Stimulated activated CD4-positive, alpha-beta T cell treated with anti-CD3 and anti-CD28 coated beads, TNF-alpha, amount 100 ng/mL, for 48 hours (primary cell): ENCODE measurements at places on chromosomes 1 and 21.

GRCh38 chr1:31627301-31627929 is 9.9 kb downstream of the HCRTR1 start:
- DNase-seq: no peak

DNA sequence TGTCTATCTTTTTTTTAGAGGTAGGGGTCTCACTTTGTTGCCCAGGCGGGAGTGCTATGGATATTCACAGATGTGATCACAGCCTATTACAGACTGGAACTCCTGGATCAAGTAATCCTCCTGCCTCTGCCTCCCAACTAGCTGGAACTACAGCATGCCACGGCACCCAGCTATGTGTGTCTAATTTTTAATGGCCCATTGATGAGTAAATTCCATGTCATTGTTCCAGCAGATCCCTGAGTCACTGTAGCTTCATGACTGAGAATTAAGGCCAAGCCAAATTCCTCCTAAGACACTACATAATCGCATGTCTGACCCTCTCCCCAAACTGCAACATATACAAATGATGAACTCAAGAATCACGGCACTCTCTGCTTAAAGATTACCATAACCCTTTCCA is 84.2 kb upstream of the RGS2 start:
- no peak for DNase-seq

- no peak for DNase-seq
Measured at GRCh38 chr21:42671778-42672593, 18.6 kb downstream of the PDE9A start.

DNA sequence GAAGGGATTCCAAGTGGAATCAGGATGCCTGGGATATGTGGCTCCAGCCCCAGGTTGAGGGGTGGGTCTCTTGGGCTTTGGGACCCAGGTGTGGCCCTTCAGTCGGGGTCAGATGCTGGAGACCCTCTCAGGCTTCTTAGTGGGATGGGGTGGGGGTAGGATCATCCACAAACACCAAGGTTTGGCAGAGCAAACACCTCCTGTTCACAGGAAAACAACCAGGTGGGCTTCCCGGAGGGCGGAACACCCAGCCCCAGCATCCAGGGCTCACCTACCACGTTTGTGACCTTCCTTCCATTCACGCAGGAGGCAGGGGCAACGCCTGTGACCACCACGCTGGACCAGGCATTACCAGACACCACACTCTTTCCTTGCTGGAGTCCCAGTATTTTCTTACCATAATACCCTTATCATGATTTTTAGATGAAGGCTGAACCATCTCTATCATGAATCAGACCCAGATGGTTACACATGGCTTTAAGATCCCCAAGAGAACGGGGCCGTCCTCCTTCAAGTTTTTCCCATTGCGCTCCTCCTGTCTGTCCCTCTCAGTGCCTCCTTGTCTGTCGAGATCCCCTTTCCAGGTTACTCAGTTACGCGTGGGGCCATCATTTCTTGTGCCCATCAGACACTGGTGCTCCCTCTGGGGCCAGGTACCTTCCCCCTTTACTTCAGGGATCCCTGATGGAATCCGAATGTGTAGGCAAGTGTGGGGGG is 428.2 kb downstream of the NPHP4 start:
- DNase-seq: no peak

- no peak for DNase-seq
Measured at GRCh38 chr1:162299018-162299417, 77.6 kb downstream of the SPATA46 start.

GRCh38 chr1:3444736-3445135 is 9.7 kb upstream of the ARHGEF16 start:
- no peak for DNase-seq

DNA sequence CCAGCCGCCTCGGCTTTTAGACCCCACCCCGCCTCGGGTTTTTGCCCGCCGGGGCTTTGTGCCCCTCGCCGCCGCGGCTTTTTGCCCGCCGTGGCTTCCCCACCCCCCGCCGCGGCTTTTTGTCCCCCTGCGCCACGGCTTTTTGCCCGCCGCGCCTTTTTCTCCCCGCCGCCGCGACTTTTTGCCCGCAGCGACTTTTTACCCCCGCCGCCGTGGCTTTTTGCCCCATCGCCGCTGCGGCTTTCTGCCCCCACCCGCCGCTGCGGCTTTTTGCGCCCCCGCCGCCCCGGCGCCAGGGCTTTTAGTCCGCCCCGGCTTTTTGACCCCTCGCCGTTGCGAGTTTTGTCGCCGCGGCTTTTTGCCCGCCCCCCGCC is 474.4 kb downstream of the FAM72C start:
- DNase-seq: no peak

- peak; percentile 63 for DNase-seq
Measured at GRCh38 chr1:22024485-22025367, 23.3 kb downstream of the CELA3A start.

DNA sequence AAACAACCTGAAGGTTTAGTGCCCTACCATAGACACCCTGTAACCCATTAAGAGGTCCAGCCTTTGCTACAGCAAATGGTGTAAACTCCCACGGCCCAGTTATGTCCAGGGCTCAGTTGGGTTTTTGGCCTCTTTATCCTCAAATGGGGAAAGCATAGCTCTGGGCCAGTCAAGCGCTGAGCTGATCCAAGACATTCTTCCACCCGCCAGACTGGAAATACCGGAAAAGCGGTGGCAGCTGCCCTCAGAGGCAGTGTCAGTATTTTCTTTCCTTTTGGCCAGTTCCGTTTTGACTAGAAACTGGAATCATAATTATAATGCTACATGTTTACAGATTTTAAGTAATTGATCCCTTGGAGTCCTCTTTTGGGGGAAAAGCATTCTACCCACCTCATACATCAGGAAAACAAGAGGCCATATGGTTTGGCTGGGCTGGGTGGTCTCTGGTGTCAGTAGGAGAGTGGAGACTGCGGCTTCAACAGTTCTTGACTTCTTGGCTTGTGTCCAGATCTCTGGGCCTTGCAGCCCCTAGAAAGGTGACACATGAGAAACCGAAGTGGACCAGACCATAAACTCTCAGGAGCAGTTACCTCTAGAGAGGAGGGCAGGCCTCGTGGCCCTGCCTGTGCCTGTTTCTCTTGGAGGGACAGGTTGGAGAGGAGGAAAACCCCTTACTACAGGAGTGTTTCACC is 30.2 kb upstream of the CLDN14 start:
- DNase-seq: no peak

DNA sequence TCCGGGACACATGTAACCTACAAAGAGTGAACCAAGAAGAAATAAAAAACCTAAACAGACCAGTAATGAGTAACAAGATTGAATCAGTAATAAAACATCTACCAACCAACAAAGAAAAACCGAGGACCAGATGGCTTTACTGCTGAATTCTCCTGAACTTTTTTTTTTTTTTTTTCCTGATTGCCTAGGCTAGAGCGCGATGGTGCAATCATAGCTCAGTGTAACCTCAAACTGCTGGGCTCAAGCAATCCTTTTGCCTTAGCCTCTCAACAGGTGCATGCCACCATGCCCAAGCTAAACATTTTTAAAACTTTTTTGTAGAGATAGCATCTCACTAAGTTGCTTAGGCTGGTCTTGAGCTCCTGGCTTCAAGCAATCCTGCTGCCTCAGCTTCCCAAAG is 11.2 kb upstream of the FGGY start:
- no peak for DNase-seq

- DNase-seq: no peak
Measured at GRCh38 chr1:20699558-20699957, 18.2 kb downstream of the KIF17 start.

- no peak for DNase-seq
Measured at GRCh38 chr1:36968730-36969129, 65.6 kb downstream of the GRIK3 start.

DNA sequence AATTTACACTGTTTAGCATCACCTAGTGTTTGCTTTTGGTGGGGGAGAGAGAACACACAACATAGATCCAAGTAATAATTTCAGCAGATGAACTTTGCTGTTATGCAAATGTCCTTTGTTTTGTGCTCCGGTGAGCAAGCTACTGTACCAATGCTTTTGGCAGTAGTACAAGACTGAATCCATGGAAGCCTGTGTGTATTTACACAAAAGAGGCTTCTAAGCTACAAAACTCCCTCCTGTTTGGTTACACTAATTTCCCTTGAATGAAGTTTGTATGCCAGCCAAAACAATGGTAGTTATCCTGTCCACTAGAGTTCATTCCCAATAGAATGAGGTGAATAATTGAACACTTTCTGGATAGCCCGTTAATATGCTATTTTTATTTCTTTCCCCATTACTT is 320.5 kb downstream of the KCTD3 start:
- DNase-seq: no peak

DNA sequence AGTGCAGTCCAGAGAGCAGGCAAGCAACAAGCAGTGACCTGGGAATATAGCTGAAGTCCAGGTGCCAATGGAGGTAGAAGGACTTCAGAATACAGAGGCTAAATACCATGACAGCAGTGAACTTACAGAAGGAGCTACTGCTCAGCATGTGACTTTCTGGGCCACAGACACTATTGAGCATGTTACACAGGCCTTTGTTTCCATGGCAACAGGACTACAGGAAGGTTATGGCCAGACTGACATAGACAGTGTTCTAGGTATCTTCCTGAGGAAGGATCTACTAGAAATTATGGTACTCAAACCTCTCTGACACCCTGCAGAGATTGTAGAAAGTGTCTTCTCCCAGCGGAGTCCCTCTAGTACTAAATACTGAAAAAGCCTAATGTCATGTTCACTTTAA is 11.0 kb downstream of the OR2M5 start:
- DNase-seq: no peak

- DNase-seq: no peak
Measured at GRCh38 chr1:66930823-66931174, 6.0 kb downstream of the MIER1 start.

DNA sequence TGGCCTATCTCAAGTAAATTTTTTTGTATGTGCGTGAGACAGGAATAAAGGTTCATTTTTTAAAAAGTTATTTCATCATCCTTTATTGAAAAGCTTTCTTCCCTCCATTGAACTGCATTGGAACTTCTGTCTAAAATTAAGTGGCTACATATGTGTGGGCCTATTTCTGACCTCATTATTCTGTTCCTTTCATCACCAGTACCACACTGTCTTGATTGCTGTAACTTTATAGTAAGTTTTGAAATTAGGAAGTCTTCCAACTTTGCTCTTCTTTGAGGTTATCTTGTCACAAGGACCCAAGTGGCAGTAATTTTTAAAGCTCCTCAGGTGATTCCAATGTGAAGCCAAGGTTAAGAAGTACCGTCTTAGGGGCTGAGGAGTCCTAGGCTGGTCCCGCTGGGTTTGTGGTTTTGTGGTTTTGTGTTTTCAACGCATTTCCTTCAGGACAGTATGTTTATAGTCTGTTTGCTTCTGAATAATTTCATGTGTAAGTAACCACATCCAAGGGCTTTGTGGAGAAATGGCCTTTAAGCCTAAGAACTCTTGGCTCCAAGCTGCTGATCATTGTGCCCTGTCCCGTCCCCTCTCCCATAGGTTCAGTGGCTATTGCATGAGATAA is 12.4 kb upstream of the SCAF4 start:
- no peak for DNase-seq

- no peak for DNase-seq
Measured at GRCh38 chr1:174894117-174894762, 105.5 kb upstream of the CACYBP start.

DNA sequence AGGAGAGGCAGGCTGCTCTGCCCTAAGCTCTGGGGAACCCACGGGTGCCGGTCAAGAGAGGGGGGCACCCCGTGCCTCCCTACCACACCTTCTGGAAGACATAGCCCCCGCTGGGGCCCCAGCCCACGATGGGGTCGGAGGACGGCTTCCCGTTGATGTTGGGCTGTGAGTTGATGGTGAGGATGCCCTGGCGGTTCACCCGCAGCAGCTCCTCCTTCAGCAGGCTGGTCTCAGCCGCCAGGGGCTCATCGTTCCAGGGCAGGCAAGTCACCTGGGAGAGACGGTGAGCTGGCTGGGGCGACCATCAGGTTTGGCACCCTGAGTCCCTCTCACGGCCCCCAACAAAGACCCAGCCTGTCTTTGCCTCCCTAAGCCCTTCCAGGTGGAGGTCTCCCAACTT is 11.9 kb downstream of the MTHFR start:
- no peak for DNase-seq

DNA sequence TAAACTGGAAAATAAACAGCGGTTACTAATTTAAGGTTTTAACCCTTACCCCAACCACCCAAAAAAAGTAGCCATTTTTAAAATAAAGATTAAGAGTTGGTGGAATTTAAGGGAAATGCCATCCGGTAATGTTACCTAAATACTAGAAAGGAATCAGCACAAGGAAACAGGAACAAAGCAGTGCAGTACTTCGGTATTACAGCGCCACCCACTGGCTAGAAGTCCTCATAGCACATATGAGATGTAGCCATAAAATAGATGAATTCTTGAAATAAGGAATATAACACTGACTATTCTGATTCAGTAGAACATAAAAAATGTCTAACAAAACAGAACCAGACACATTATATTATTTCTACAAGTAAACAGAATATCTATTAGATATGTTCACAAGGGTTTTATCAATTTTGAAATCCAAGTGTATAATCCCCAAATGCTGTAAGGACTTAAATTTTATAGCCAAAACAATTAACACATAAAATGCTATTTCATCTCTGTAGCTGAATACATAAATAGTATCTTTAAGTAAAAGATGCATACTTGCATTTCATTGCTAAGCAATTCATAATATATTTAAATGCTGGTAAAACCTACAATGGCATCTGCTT is 58.8 kb downstream of the FRRS1 start:
- peak; percentile 48 for DNase-seq

DNA sequence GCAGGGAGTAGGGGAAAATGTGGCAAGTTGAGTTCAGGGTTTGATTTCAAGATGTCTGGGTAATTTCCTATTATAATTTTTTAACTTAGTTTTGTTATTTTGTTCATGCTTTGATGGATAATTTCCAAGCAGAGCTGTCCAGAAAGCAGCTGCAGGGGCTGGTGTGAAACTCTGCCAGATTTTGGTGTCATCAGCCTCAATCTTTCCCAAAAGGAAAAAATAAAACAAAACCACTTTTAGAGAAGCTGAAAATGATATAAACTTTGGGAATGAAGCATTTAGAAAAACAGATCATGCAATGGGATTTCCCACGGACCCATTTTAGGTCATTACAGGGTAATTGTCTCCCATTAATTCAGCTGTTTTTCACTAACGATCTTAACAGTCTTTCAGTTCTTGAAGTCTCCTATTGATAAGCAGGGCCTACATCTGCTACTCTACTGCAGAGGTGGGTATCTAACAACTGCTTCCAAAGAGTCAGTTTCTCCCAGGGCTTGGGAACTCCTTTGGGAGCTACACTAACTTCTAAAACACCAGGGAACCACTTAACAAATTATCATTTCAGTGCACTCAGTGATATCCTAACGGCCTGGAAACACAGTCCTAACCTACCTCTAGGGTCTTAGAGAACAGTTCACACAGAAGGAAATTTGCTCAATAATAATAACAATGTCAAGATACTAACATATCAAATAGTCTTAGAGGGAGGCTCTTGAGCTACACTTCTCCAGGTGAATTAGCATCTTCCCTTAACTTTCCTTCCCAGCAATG is 12.3 kb downstream of the ZNF436 start:
- DNase-seq: no peak

- no peak for DNase-seq
Measured at GRCh38 chr1:17567582-17567981, 28.1 kb downstream of the ARHGEF10L start.

- DNase-seq: peak; percentile 45
Measured at GRCh38 chr1:32273391-32274208, 18.3 kb upstream of the HDAC1 start.
